Cardiac atrium fibroblast (primary cell): ENCODE measurements at places on chromosomes 3 and 15. TPM values are rescaled to one million over a fixed set of nuclear protein-coding genes. Genes with fewer than 3 reads are reported as not detected.

Gene THBS1
- 2,581 and 3,340 TPM in 2 replicates for total RNA-seq

Gene TRPC1
- 5.4 and 7.3 TPM in 2 replicates for total RNA-seq

Gene RHOV
- not detected in 2 replicates for total RNA-seq

Gene UBAP1L
- 0.16 and 0.36 TPM in 2 replicates for total RNA-seq

Gene ASB14
- total RNA-seq, result not detected in 2 replicates

Gene SNRK
- total RNA-seq, result 14.7 and 17.1 TPM in 2 replicates
